ENCODE measurements at places on chromosomes 7 and 10. TPM values are rescaled to one million over a fixed set of nuclear protein-coding genes. Genes with fewer than 3 reads are reported as not detected.

PALD1 gene
- 2.3 TPM for total RNA-seq

PCLO gene
- not detected for total RNA-seq

STEAP1 gene
- total RNA-seq, result 0.50 TPM

CALML5 gene
- total RNA-seq, result not detected

GIMAP5 gene
- 46.7 TPM for total RNA-seq

- no peak overlapping the region for H3K4me3 ChIP-seq
- no peak for DNase-seq
- peaks cover 57% of the 10 kb centered on the region for H3K36me3 ChIP-seq
- peaks cover 10% of the 10 kb centered on the region for H3K4me1 ChIP-seq
- H3K27me3 ChIP-seq, result no peaks in the 10 kb centered on the region
Observed at GRCh38 chr10:31457858-31458257, 138.8 kb downstream of the ZEB1 start.

DNA sequence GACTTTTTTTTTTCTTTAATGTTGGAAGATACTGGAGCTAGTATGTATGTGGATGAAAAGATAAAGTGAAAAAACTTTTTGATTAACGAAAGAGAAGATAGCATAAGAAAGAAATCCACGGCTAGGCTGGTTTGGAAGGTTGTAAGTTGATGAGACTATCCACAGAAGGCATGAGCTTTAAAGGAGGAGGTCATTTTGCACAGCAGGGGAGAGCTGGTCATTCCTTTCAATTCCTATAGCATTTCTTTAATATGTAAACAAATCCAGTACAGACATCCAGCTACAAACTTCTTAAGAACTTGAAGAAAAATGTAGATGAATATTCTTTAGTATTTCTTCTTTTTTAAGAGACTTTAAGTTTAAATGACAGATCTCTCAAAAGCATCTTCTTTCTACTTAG is 281.3 kb downstream of the CACNA2D1 start:
- no peaks in the 10 kb centered on the region for H3K4me1 ChIP-seq
- no peaks in the 10 kb centered on the region for H3K27me3 ChIP-seq
- H3K36me3 ChIP-seq, result no peaks in the 10 kb centered on the region
- no peak overlapping the region for H3K4me3 ChIP-seq

DNA sequence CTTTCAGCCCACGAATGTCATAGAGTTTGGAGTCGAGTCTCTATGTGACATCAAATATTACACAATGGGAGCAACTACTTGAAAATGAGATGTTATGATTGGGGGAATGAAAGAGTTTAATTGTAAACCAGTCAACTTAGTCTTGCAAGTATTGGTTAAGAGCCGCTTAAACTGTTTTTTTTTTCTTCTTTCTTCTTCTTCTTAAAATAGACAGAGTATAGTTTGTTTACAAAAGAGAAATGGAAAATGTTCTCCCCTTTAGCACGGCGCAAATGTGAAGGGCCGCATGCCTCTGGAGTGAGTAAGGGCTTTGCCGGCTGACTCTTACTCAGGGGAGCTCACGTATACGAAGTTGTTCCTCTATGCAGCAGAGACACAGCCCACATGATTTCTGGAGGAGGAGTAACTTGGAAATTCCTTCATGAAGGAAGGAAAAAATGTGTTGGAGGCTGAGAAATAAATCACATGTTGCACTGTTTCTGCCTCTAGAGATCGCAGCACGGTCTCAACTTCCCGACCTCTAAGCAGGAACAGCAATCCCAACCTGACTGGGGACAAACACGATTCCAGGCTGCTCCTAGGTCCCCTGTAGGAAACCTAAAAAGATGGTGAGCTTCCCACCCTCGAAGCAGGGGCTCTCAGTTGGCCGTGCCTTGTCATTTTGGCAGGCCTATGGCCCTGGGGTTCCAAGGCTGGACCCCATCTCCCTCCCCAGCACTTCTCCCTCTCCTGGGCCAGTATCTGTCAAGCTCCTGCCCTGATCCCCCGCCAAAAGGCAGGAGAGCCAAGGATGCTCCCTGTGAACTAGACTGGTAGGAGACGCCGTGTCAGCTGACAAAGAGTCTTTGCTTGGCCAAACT is 44.8 kb downstream of the MYOF start:
- no peaks in the 10 kb centered on the region for H3K27me3 ChIP-seq
- peaks cover 3% of the 10 kb centered on the region for H3K4me1 ChIP-seq
- H3K27ac ChIP-seq, result no peak overlapping the region
- no peak for DNase-seq

- no peak for DNase-seq
- H3K36me3 ChIP-seq, result no peaks in the 10 kb centered on the region
- H3K27ac ChIP-seq, result no peak overlapping the region
Observed at GRCh38 chr10:117925369-117925768, 121.4 kb downstream of the RAB11FIP2 start.

DNA sequence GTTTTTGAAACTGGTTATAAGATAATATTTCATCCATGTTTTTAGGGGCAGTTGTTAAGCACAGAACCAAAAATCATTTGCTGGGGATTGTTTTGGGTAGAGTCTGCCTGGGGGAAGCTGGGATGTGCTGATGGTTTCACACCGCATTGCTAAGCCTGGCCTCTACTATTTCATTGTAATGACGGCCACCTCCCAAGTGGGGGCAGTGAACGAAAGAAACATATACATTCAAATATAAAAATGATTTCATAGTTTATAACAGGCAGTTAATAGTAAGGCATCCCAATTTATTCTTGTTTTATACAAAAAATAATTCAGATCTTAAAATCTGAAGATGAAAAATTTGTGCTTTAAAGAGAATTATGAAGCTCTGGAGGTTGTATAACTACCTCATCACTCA is 750.8 kb downstream of the REEP3 start:
- H3K36me3 ChIP-seq, result no peaks in the 10 kb centered on the region
- no peak for DNase-seq
- no peak overlapping the region for H3K4me3 ChIP-seq
- H3K27me3 ChIP-seq, result no peaks in the 10 kb centered on the region

GRCh38 chr7:158270106-158270775 is 317.4 kb downstream of the PTPRN2 start:
- no peaks in the 10 kb centered on the region for H3K36me3 ChIP-seq
- no peak overlapping the region for H3K27ac ChIP-seq
- no peaks in the 10 kb centered on the region for H3K4me1 ChIP-seq
- H3K4me3 ChIP-seq, result no peak overlapping the region
- no peak for DNase-seq
- H3K27me3 ChIP-seq, result no peaks in the 10 kb centered on the region

DNA sequence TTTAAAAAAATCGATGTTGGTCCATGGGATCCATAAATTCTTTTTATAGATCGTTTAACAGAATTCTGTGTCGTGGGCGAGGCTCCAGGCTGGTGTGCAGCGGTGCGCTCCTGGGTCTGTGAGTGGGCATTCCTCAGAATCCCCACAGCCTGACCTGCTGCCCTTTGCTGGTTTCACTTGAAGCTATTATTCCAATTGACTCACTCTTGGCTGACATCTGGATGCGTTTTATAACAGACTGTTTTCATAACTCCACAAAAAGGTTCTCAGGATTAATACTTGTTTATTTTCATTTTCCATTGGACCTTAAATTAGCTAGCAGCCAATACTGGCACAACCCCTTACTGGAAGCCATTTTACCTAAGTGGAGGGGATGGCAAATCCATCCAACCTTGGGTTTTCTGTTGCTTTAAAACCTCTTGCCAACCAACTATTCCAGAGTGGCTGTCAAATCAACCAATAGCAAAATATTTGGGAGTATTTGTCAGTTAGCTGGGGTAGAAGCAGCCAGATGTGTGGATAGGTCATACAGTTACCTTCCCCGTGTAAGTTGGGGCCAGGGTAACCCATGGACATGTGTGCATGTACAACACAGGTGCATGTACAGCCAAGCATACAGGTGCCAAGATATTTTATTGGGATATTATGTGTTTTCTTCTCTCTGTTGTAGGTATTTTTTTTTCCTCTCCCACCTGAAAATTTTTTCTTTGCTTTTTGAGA is 160.7 kb upstream of the ZNF32 start:
- H3K27ac ChIP-seq, result no peak overlapping the region
- H3K27me3 ChIP-seq, result peaks cover 8% of the 10 kb centered on the region
- H3K36me3 ChIP-seq, result peaks cover 3% of the 10 kb centered on the region
- peaks cover 55% of the 10 kb centered on the region for H3K4me1 ChIP-seq

GRCh38 chr10:29948881-29949355 is 110.5 kb downstream of the JCAD start:
- H3K4me1 ChIP-seq, result peaks cover 15% of the 10 kb centered on the region
- H3K27ac ChIP-seq, result peak overlapping the region; percentile 26
- H3K4me3 ChIP-seq, result no peak overlapping the region
- H3K27me3 ChIP-seq, result no peaks in the 10 kb centered on the region
- H3K36me3 ChIP-seq, result no peaks in the 10 kb centered on the region
- no peak for DNase-seq

DNA sequence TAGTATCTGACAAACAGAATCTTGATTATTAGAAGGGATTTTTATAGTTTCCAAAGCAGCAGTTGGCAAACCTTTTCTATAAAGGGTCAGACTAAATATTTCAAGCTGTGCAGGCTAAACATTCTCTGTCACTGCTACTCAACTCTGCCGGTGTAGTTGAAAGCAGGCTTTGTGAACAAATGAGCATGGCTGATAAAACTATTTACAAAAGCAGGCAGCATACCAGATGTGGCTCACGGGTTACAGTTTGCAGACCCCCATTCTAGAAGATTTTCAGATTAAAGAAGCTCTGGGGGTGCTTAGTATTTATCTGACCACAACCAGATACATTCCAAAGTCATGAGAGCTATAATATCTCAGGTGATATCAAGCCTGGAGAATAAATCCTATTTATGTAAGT is 1017.5 kb downstream of the SORCS1 start:
- H3K4me3 ChIP-seq, result no peak overlapping the region
- no peaks in the 10 kb centered on the region for H3K36me3 ChIP-seq
- no peak overlapping the region for H3K27ac ChIP-seq
- no peaks in the 10 kb centered on the region for H3K4me1 ChIP-seq
- H3K27me3 ChIP-seq, result no peaks in the 10 kb centered on the region
- no peak for DNase-seq

- H3K27me3 ChIP-seq, result peaks cover 44% of the 10 kb centered on the region
- no peak for DNase-seq
- H3K36me3 ChIP-seq, result no peaks in the 10 kb centered on the region
- H3K27ac ChIP-seq, result no peak overlapping the region
- H3K4me3 ChIP-seq, result no peak overlapping the region
Observed at GRCh38 chr7:50834679-50835078, 52.0 kb upstream of the GRB10 start.

GRCh38 chr10:103969857-103970627 is 3.1 kb downstream of the SLK start:
- DNase-seq, result no peak
- H3K27ac ChIP-seq, result no peak overlapping the region
- H3K27me3 ChIP-seq, result no peaks in the 10 kb centered on the region

DNA sequence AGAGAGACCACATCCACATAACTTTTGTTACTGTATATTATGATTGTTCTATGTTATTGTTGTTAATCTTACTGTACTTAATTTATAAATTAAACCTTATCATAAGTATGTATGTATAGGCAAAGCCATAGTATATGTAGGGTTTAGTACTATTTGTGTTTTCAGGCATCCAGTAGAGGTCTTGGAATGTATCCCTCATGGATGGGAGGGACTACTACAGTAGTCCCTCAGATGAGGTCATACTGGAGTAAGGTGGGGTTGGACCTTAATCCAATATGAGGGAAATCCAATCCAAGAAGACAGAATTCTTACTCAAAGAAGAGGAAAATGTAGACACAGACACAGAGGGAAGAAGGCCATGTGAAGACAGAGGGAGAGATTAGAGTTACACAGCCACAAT is 34.1 kb upstream of the MALRD1 start:
- H3K27me3 ChIP-seq, result no peaks in the 10 kb centered on the region
- H3K27ac ChIP-seq, result no peak overlapping the region
- H3K4me3 ChIP-seq, result no peak overlapping the region
- H3K36me3 ChIP-seq, result no peaks in the 10 kb centered on the region
- no peak for DNase-seq

DNA sequence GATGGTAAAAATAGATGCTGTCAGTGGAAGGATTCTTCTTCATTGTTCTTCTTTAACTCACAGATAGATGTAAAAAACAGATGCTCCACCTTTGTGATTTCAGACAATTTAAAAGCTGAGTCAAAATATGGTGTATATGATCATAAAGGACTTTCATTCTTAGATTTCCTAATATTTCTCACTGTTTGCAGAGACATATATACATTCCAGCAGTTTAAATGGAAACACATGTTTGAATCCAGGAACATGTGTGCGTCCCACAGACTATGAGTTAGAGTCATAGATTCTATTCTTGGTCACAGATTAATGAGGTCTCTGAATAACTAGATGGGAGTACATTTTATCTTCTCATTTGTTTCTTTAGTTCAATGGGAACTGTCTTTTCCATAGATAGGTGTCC is 109.6 kb downstream of the BICC1 start:
- no peak overlapping the region for H3K4me3 ChIP-seq
- H3K27ac ChIP-seq, result no peak overlapping the region
- no peaks in the 10 kb centered on the region for H3K4me1 ChIP-seq
- no peaks in the 10 kb centered on the region for H3K36me3 ChIP-seq
- DNase-seq, result no peak

DNA sequence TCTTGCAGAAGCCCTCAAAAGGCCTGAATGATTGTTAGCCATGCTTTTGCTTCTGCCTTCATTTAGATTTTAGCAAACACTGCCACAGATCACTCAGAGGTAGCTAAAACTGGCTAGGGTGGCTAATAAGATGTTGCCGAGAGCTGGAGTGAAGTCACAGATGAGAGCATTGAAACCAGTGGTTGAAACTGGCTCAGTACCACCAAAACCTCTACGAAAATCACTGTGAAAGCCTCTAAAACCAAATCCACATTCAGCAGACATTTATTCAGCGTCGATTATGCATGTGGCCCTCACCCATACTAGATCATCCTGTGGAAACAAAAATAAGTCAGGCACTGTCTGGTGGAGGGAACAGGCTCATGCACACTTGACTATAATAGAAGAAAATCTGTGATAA is 50.8 kb downstream of the PIK3CG start:
- no peak for DNase-seq
- H3K4me1 ChIP-seq, result peaks cover 6% of the 10 kb centered on the region
- H3K4me3 ChIP-seq, result no peak overlapping the region
- H3K27me3 ChIP-seq, result peaks cover 12% of the 10 kb centered on the region

- no peaks in the 10 kb centered on the region for H3K36me3 ChIP-seq
- no peaks in the 10 kb centered on the region for H3K27me3 ChIP-seq
- H3K27ac ChIP-seq, result no peak overlapping the region
- H3K4me1 ChIP-seq, result no peaks in the 10 kb centered on the region
Observed at GRCh38 chr7:124205526-124205925, 172.7 kb upstream of the TMEM229A start.
